SK-MEL-5 (cell line): ENCODE measurements at places on chromosomes 11 and 22. TPM values are rescaled to one million over a fixed set of nuclear protein-coding genes. Genes with fewer than 3 reads are reported as not detected.

IL17REL gene
- total RNA-seq, result not detected in 2 replicates

NXPE1 gene
- not detected in 2 replicates for total RNA-seq

PHOX2A gene
- total RNA-seq, result not detected in 2 replicates

P2RY6 gene
- total RNA-seq, result not detected in 2 replicates

SCUBE1 gene
- total RNA-seq, result 0.05 and 0.11 TPM in 2 replicates

RNASEH2C gene
- 35.1 and 37.4 TPM in 2 replicates for total RNA-seq

AQP11 gene
- total RNA-seq, result 0.67 and 1.4 TPM in 2 replicates

PANX3 gene
- total RNA-seq, result not detected in 2 replicates

HIPK3 gene
- total RNA-seq, result 37.8 and 40.7 TPM in 2 replicates

TESMIN gene
- 1.1 TPM in 2 replicates for total RNA-seq

ACAT1 gene
- total RNA-seq, result 108 and 145 TPM in 2 replicates

CCDC157 gene
- total RNA-seq, result 0.59 and 0.82 TPM in 2 replicates

OR10D3 gene
- not detected in 2 replicates for total RNA-seq

MUC2 gene
- total RNA-seq, result not detected in 2 replicates

MPST gene
- 50.2 and 54.8 TPM in 2 replicates for total RNA-seq

LRRC74B gene
- total RNA-seq, result 0.03 TPM in 1 of 2 replicates, not detected in the other

DEFB108B gene
- not detected in 2 replicates for total RNA-seq

PACS1 gene
- 9.0 and 12.0 TPM in 2 replicates for total RNA-seq

DNAJB7 gene
- not detected in 2 replicates for total RNA-seq

RAG2 gene
- not detected in 2 replicates for total RNA-seq

ADAMTS8 gene
- total RNA-seq, result 0.05 TPM in 1 of 2 replicates, not detected in the other

COMMD9 gene
- total RNA-seq, result 111 and 124 TPM in 2 replicates

FAT3 gene
- total RNA-seq, result not detected in 2 replicates

UBQLNL gene
- not detected in 2 replicates for total RNA-seq

GAB2 gene
- total RNA-seq, result 38.9 and 42.3 TPM in 2 replicates

SEPTIN3 gene
- 25.6 and 25.9 TPM in 2 replicates for total RNA-seq

TRIM29 gene
- not detected in 2 replicates for total RNA-seq

TRIM51 gene
- total RNA-seq, result 23.7 and 23.9 TPM in 2 replicates

MYO7A gene
- 0.48 and 0.61 TPM in 2 replicates for total RNA-seq

TMEM41B gene
- total RNA-seq, result 35.4 and 54.2 TPM in 2 replicates

OR51B4 gene
- total RNA-seq, result 9.0 and 10.7 TPM in 2 replicates
